RPMI8226 (cell line): ENCODE measurements at places on chromosomes 4 and X.
A peak's percentile ranks its signal among the peaks of the same experiment; 100 is the strongest.

GRCh38 chrX:123083924-123084323, 100.2 kb upstream of the GRIA3 start:
- no peak for DNase-seq

DNA sequence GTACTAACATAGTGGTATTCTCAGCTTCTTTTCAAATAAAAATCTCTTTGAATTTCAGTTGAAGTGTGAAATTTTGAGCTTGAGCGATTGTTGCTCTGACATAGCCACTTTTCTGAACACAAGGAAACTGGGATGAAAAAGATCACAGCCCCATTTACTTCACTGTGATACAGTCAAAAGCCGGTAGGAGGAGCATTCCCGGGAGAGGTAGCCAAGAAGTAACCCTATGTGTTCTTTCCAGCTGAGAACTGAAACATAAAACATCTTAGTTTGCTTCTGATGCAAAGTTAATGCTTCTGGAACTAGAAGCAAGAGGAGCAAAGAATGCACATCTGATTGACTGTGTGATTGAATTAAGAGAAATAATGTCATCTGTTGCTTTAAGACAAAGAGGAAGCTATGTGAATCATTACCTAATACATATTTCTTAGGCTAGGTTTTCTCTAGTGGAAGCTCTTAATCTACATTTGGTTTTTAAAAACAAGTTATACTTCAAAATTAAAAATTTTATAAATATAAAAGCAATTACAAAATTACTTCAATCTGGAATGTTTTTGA, 88.3 kb upstream of the UNC5C start:
- no peak for DNase-seq

DNA sequence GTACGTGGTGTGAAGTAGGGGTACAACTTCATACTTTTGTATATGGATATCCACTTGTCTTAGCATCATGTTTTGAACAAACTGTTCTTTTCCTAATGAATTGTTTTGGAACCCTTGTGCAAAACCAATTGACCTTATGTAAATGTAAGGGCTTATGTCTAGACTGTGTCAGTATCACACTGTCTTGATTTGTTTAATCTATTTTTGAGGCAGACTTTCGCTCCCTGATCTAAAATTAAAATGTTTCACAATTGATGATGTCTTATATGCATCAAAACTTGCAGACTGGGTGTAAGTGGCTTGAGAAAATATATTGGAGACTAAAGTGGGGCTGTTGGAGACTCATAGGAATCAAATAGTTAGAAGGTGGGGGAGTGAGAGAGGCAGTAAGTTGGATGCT, 25.2 kb downstream of the REPS2 start:
- DNase-seq = no peak

DNA sequence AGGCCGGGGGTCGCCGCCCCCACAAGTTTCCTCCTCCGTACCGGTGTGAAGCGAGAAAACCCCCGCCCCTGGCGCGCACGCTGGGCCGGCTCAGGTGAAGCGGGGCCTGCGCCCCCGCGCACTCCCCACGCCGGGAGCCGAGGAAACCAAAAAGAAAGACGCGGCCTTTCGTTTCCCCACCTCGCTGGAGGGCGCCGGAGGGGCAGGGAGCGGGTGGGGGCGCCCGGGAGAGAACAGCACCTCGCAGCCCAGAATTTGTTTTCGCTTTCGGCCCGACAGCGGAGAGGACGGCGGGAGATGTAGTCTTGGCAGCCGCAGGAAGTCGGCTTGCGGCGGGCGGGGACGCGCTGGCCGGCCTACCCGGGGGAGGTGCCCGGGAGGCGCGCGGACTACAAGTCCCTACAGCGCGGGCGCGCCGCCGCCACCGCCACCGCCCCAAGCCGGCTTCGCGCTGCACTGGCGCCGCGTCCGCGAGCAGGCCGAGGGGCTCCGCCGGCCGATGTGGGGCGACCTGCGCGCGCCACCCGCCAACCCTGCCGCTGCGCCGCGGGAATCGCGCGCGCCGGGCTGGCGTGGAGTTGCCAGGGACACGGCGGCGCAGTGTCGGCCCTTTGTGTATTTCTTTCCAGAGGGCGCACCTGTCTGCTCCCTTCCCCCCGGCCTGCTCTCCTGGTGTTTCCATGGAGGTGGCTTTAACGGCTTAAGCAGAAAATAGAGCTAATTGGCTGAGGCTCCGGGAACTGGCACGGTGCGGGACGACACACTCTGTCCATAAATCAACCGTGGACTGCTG, at the start of gene OTUD4:
Gene OTUD4, minus strand, starts transcription at position 292 of the 793 bp plus-strand sequence. CDS start 616 bp downstream, outside the sequence.
- DNase-seq = peak; percentile 92

GRCh38 chr4:68257719-68258118, 12.2 kb upstream of the TMPRSS11B start:
- DNase-seq = no peak

GRCh38 chr4:13920901-13921300, 293.4 kb upstream of the BOD1L1 start:
- no peak for DNase-seq

- no peak for DNase-seq
These were observed 500.4 kb upstream of the KLHL4 start for GRCh38 chrX:87017210-87017609.

GRCh38 chr4:40255393-40256281, 58.8 kb downstream of the RHOH start:
- DNase-seq = no peak

- DNase-seq = no peak
These were observed 29.8 kb downstream of the UGT2B7 start for GRCh38 chr4:69126024-69126423.
